CD4-positive, alpha-beta T cell (primary cell): ENCODE measurements at places on chromosomes 1 and 21. TPM values are rescaled to one million over a fixed set of nuclear protein-coding genes. Genes with fewer than 3 reads are reported as not detected.

GRCh38 chr21:43280949-43281633, 112.3 kb downstream of the CRYAA start:
- no peak overlapping the region for H3K4me3 ChIP-seq
- peaks cover 10% of the 10 kb centered on the region for H3K27me3 ChIP-seq
- no peaks in the 10 kb centered on the region for H3K4me1 ChIP-seq
- H3K36me3 ChIP-seq: no peaks in the 10 kb centered on the region
- H3K27ac ChIP-seq: no peak overlapping the region

- no peaks in the 10 kb centered on the region for H3K4me1 ChIP-seq
- no peak for DNase-seq
- no peaks in the 10 kb centered on the region for H3K27me3 ChIP-seq
- H3K4me3 ChIP-seq: no peak overlapping the region
- no peaks in the 10 kb centered on the region for H3K36me3 ChIP-seq
Observed at GRCh38 chr1:81618376-81618775, 182.4 kb upstream of the ADGRL2 start.

DNA sequence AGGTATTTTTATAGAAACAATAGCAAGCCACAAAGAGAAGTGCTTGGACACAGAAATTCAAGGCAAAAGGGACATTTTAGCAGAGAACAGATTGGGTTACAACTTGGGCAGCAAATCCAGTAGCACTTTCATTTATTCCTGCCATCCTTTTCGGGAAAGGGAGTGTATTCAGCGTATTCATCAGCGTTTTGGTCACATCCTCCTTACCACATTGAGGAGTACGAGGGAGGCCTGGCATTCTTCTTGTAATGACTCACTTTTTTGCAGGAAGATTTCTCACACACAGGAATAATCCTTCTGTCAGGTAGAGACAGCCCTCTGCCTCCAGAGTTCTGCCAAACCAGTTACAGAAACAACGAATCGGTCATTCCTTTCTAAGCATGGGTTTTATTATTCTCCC, 18.1 kb upstream of the FAM78B start:
- H3K36me3 ChIP-seq: no peaks in the 10 kb centered on the region
- H3K27me3 ChIP-seq: peaks cover 2% of the 10 kb centered on the region
- H3K4me3 ChIP-seq: no peak overlapping the region
- no peak overlapping the region for H3K27ac ChIP-seq

SARS1 gene
- 131 TPM for total RNA-seq

GRCh38 chr1:98044071-98044697, 123.3 kb upstream of the DPYD start:
- peaks cover 63% of the 10 kb centered on the region for H3K27me3 ChIP-seq
- H3K4me1 ChIP-seq: peaks cover 31% of the 10 kb centered on the region
- H3K27ac ChIP-seq: no peak overlapping the region
- no peak for DNase-seq
